ENCODE measurements at places on chromosomes 2 and 18.

- no peak for DNase-seq
These were observed 29.0 kb downstream of the RAMP1 start for GRCh38 chr2:237888389-237888788.

GRCh38 chr2:3302751-3303582, 74.7 kb downstream of the EIPR1 start:
- DNase-seq = no peak

GRCh38 chr18:41034413-41034812, 920.6 kb upstream of the PIK3C3 start:
- no peak for DNase-seq

GRCh38 chr2:209471037-209471436, 47.2 kb downstream of the MAP2 start:
- no peak for DNase-seq

GRCh38 chr18:33596178-33596854, 18.3 kb downstream of the ASXL3 start:
- DNase-seq = no peak

DNA sequence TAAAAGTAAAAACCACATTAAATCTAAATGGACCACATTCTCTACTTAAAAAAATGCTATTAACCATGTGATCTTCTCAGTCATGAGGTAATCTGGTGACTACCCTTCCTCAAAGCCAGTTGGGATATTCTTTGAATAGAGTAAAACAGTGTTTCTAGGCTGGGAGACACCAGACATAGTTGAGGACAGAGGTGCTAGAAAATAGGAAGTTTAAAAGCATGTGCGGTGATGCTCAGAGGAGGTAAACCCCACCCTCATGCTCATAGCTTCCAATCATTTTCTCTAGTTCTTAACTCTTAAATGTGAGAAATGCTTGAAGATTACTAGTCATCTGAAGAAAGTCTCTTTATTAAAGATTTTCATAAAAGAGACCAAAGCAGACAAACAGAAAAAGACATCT, 30.7 kb upstream of the ELAC1 start:
- no peak for DNase-seq

All from iPS DF 19.7 (cell line).